ENCODE measurements at places on chromosomes 11 and 22. TPM values are rescaled to one million over a fixed set of nuclear protein-coding genes. Genes with fewer than 3 reads are reported as not detected.

Gene CD3G
- total RNA-seq: 2.2 TPM

Gene OR52R1
- total RNA-seq: not detected

Gene BACE1
- 25.8 TPM for total RNA-seq

Gene NUDT8
- 23.8 TPM for total RNA-seq

Gene KCTD14
- total RNA-seq: 2.9 TPM

Gene KRTAP5-7
- not detected for total RNA-seq

Gene CYTH4
- total RNA-seq: 16.2 TPM

Gene CATSPER1
- total RNA-seq: not detected

Gene LSP1
- total RNA-seq: 32.7 TPM

Gene GVQW3
- 1.2 TPM for total RNA-seq

Gene NOX4
- total RNA-seq: 9.8 TPM

Gene SF3B2
- total RNA-seq: 107 TPM

Gene CLDN25
- not detected for total RNA-seq

Gene P2RX3
- not detected for total RNA-seq

Gene ELFN2
- not detected for total RNA-seq

Gene GRAP2
- 12.3 TPM for total RNA-seq

Gene PNPLA5
- total RNA-seq: not detected

Gene IL17RA
- total RNA-seq: 13.3 TPM

Gene WNT11
- total RNA-seq: 6.9 TPM

Gene CATSPERZ
- total RNA-seq: not detected

Gene TOM1
- 120 TPM for total RNA-seq

Gene MN1
- total RNA-seq: 6.1 TPM

Gene C11orf87
- not detected for total RNA-seq

Gene HSD17B12
- 48.4 TPM for total RNA-seq

Gene MS4A2
- 10.3 TPM for total RNA-seq

Gene CCDC81
- not detected for total RNA-seq

Gene NRGN
- 0.98 TPM for total RNA-seq

Gene MS4A4E
- 1.7 TPM for total RNA-seq

Gene SESN3
- 28.2 TPM for total RNA-seq

Gene NCR3LG1
- total RNA-seq: 2.2 TPM

Gene ABCG4
- 3.2 TPM for total RNA-seq
